ENCODE measurements at places on chromosomes 3 and 15.

GRCh38 chr3:74003734-74004133, 379.0 kb upstream of the PDZRN3 start:
- no peak for DNase-seq

- no peak for DNase-seq
Observed at GRCh38 chr15:31307270-31308184, 19.1 kb upstream of the KLF13 start.

DNA sequence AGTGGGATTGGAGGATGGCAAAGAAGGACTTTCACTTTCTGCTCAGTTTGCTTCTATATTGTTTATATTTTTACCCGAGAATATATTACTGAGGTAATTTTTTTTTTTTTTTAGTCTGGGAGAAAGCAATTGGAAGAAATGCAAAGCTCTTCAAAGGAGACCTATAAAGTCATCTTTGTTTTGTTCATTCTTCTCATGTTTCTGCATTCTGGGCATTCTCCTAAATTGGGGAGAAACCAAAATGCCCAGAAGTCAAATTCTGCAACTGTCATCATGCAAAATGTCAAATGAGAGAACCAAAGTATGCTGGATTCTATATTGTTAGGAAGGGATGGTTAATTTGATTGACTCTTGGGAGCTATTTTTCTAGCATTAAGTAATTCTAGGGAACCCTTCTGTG, 168.3 kb upstream of the TSC22D2 start:
- DNase-seq = no peak

DNA sequence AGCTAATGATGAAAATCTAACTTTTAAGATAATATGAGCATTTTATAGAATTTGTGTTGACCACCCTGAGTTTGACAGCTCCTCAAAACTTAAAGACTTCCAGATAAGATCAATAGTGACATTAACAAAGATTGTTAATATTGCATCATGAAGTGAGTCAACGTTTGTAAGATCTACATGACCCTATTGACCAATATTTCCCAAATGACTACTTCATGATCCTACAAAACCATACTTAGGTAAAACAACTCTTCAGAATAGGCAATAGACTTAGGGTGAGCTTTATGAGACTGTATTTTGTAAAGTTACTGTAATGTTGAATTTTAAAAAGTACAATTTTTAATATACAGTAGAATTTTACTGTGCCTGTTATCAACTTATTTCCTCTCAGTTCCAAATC, 422.7 kb upstream of the ALCAM start:
- no peak for DNase-seq

DNA sequence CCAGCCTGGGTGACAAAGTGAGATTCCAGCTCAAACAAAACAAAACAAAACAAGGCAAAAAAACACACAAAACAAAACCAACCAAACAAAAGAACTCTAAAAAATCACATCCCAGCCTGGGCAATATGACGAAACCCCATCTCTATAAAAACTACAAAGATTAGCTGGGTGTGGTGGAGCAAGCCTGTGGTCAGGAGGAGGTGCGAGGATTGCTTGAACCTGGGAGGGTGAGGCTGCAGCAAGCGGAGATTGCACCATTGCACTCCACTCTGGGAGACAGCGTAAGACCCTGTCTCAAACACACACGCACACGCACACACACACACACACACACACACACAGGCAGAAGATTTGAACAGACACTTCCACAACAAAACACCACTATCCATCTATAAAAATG, 99.6 kb downstream of the SHQ1 start:
- no peak for DNase-seq
